Midbrain (tissue), 1 donor: ENCODE measurements at places on chromosomes 1 and 21.

GRCh38 chr1:203711251-203712007 lies 53.6 kb upstream of the LAX1 start:
- no peak for DNase-seq

DNA sequence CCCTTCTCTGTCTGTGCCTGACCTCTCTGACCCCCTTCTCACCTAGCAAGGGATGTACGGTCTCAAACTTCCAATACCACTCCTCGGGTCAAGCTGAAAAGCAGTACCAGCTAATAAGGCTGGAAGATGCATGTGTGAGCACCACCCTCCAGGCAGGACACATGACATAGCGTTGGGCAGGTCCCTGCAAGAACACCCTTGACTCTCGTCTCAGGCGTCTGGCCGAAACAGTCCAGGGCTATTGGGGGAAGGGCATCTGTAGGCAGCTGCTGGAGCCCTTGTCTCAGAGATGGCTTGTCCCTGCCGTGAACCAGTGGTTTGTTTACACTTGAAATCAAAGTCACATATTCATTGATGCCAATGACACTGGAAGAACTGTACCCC lies 56.5 kb downstream of the CD46 start:
- no peak for DNase-seq

GRCh38 chr1:111275780-111276433 lies 14.7 kb upstream of the CHIA start:
- no peak for DNase-seq

GRCh38 chr21:29711236-29711635 lies 228.6 kb downstream of the GRIK1 start:
- DNase-seq = no peak

DNA sequence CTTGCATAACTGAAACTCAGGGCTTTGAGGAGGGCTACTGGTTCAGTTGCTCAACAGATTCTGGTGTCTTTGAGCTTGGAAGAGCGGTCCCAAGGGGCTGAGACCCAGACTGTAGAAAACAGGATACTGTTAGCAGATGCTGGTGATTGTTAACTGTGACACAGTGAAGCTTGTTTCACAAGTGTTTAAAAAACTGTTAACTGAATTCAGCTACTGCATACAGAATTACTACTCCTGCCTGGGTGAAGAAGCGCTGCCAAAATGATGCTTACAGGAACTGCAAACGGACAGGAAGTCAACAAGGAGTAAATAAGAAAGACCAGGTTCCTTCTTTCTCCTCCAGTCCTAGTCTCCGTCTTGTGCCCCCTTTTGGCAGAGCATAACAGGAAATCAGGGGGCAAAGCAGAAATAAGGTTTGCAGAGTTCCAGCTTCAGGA lies 195.3 kb upstream of the USP25 start:
- no peak for DNase-seq

DNA sequence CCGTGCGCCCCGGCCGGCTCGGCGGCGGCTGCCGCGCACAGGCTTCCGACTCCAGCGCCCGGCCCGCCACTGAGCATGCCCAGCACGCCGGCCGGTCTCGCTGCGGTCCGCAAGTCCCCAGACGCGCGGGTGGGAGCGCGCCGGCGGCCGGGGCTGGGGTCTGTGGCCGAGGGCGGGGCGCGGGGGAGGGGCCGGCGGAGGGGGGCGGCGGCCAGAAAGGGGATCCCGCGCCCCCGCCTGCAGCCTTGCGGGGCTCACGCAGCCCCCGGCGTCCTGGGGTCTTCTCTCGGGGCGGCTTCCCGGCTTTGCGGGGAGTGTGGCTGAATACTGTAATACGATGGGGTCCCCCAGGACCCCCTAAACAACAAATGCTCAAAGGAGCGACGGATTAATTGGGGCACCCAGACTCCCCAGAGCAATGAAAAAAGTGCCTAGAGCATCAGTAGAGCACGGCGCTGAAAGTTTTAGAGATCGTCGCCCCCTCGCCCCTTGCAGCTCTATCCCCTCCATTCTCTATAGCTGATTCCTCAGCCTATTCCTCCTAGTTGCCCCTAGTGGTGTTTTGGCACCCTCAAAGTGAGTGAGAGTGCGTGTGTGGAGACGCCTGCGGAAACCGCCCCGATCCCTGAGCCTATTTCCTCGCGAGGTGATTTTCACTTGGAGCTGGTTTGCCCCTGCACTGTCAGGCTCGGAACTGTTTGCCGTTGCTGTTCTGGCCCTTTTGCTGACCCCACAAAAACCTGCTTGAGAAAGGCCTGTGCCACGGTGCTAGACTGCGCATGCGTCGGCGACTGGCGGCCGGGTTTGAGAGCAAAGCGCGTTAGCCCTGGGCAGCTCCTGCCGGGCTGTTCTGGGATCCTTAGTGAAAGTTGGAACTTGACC lies at the start of gene VAV3:
VAV3 (minus strand) TSS at position 71 of the 882 bp plus-strand sequence. CDS start 311 bp downstream, outside the sequence.
- DNase-seq = peak; percentile 52

DNA sequence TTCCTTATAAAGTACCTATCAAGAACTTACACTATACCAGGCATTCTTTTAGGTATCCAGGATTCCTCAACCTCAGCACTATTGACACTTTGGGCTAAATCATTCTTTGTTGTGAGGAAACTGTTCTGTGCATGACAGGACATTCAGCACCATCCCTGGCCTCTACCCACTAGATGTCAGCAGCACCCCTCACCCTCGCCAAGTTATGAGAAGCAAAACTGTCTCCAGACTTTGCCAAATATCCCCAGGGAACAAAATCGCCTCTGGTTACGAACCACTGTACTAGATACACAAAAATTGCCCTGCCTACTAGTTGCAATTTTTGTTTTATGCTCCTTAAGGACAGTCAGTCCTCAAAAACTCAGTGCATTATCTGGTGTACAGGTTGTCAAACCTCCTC lies 35.7 kb downstream of the PALMD start:
- no peak for DNase-seq
